ENCODE measurements at places on chromosomes 16 and 17.

- DNase-seq = no peak
Observed at GRCh38 chr17:41602524-41602923, 10.0 kb downstream of the KRT16 start.

- DNase-seq = no peak
Observed at GRCh38 chr17:31067691-31068184, 27.0 kb upstream of the NF1 start.

DNA sequence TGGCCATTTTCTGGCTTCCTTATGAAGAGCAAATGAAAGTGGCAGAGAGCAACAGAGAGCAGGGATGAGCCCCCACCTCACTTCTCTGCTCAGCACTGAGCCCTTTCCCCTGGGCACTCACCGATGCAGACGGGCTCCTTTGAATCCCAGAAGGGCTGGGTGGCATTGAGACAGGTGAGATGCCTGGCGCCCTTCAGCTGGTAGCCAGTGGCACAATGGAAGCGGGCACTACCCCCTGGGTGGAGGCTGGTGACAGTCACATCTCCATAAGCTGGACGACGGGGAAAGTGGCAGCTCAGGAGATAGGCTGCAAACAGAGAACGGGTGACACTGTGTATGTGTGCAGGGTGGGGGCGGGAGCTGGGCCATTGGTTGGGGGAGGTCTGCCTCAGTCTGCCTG, 12.5 kb upstream of the PHF12 start:
- no peak for DNase-seq

- no peak for DNase-seq
Observed at GRCh38 chr16:54077050-54077821, 209.4 kb downstream of the IRX3 start.

GRCh38 chr17:9829343-9829742, 3.6 kb downstream of the GLP2R start:
- no peak for DNase-seq

DNA sequence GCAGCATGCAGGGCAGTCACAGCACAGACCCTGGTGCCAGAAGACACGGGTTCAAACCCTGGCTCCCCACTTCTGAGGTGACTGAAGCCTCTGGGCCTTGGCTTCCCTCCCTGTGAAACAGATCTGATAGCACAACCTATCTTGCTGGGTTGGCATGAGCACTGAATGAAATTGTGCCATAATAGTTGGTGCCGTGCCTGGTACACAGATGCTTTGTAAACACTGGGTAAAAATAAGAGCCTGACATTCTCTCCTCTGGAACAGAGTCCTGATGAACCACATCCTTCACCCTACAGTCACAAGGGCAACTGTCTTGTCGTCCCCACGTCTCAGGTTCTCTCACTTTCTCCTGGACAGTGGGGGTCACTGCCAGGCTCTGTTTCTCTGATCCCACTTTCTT, 35.7 kb downstream of the NOS2 start:
- no peak for DNase-seq

DNA sequence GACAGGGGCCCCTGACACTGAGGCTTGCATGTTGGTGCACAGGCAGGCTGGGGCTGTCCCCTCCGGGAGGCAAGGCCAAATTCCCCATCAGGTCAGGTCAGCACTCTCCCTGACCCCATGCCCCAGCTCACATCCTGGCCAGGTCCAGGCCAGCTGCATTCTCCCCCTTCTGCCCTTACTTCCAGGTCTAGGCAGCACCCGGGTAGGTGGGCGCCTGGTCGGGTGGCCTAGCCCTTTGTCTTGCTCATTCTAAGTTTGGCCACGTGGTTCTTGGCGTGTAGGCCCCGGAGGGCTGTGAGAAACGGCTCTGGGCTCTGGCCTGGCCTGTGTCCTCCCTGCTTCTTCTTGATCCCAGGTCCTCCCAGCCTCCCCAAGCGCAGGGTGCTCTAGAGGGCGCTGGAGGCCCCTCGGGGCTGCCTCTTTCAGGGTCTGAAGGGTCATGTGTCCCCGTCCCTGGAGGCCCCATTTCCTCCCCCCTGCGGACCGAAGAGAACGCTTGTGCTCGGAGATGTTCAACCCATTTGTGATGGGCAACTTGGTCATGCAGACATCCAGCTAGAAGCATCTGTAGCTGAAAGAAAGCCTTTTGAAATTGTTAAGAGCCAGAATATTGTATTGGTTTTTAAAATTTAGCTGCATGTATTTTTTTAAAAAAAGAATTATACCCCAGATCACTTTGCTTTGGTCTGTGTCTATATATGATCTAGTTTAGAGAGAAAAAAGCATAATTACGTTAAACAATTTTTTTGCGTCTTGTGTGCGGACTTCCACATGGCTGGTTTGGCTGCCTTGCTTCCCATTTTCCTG, 6.7 kb downstream of the BAHCC1 start:
- peak; percentile 17 for DNase-seq

DNA sequence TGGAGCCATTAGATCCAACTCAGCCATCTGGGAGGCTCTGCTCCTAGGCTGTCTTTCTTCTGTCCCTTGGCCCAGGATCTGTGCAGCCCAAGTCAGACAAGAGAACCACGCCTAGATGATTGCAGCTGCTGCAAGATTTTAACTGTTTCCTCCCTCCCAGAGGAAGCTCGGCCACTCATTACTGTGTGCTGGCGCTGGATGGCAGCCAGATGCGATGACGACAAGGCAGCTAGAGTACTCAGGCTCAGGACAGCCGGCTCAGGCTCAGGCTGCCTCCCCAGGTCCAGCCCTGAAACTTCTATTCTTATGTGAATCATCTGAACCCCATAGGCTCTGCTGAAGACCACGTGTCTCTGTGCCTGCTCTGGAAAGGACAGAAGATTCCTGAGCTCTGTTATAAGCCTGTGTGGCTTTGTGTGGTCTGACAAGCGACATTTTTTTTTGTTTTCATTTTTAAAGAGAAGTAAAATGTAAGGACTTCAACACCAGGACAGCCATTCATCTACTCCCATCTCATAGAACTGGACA, 32.1 kb upstream of the FBXW10B start:
- DNase-seq = peak; percentile 69

- DNase-seq = no peak
Observed at GRCh38 chr17:27457360-27457715, 1.1 kb downstream of the KSR1 start.

DNA sequence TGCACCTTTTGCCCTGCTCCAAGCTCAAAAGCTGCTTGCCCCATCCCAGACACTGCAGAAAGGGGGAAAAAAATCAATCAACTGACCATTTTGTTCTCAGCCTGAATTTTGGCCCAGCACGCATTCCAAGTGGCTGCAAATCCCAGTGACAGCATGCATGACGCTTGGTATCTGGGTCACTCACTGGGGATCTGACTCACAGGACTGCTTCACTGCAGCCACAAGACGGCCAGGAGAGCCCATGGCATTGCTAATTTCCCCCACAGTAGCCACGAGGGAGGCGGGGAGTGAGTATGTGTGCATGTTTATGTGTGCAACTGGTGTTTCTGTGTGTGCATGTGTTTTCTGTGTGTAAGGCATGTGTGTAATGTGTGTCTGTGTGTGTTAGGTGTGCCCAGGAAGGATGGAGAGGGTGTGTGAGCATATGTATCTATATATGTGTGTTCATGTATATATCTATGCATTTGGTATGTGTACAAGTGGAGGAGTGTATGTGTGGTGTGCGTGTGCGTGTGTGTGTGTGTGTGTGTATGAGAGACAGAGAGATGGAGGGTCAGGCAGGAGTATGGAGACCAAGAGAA, 33.8 kb downstream of the SDK2 start:
- no peak for DNase-seq

DNA sequence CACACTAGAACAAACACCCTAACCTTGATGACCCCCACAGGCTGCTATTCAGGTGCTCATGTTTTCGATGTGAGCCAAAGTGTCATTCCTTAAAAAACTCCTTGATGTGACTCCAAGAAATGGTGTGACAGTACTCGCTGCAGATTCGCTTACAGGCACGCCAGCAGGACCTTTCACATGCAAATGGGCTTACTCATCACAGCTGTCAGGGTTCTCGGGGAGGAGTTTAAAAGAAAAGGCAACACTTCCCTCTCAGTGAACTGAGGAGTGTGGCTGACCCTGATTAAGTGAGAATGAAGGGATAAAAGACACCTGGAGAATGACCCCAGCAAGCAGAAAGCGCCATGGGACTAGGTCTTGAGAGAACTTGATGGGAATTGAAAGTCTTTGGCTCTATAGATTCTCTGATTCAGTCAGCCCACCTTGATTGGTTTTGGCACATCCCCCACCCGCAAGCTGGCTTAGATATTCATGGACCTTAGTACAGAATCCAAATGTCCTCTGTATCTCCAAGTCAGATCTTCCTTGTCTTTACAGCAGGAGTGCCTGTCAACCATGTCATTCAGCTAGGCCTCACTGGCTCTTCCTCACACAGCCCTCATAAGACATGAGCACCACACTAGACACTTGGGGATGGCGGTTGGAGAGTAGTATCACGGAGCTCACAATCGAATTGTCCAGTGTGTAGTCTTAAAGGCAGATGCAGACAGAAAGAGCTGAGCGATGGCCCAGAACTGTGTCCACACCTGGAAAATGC, 82.6 kb downstream of the HIC1 start:
- peak; percentile 28 for DNase-seq

GRCh38 chr17:73286863-73287296, 24.9 kb downstream of the CDC42EP4 start:
- no peak for DNase-seq

GRCh38 chr16:55572439-55572838, 6.0 kb downstream of the CAPNS2 start:
- DNase-seq = no peak

- no peak for DNase-seq
Observed at GRCh38 chr17:1181753-1182137, 2.0 kb upstream of the ABR start.

GRCh38 chr16:58413359-58413758, 21.1 kb downstream of the GINS3 start:
- no peak for DNase-seq

GRCh38 chr16:30740364-30741251, 7.6 kb upstream of the PHKG2 start:
- no peak for DNase-seq

DNA sequence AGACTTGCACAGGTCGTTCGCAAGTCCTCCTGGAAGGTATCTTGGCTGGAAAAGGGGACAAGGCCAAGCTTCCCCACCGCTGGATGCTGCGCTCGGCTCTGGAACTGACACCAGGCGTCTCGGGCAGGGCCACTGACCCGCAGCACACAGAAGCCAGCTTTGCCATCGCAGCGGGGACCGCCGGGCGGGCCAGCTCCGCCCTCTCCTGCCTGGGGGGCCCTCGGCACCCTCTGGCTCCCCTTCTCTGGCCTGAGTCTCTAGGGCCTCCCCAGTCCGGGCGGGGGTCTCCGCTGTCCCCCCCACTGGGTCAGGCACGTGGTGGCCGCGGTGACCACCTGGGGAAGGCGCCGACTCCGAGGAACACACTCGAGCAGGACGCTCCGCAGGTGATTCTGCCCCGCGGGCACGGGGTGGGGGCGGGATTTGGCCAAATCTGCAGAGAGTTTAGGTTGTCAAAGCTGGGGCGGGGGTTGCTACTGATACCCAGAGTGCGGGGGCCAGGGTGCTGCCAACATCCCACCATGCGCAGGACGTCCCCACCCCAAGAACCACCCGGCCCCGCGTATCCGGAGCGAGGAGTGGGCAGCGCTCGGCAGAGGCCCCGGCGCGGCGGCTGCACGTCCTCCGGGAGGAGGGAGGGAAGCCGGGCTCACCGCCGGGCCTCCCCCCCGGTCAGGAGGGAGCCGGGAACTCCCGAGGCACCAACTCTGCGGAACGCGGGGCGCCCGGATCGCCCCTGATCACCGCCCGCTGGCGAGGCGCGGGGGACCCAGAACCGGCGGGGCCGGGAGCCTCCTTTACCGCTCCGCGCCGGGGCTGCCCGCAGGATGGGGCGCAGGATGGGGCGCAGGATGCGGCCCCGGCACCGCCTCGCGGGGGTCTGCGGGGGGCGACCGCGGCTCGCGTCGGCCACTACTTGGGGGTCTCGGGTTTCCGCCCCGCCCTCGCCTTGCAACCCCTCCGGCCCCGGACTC, 744 bp upstream of the METRNL start:
- DNase-seq = no peak

DNA sequence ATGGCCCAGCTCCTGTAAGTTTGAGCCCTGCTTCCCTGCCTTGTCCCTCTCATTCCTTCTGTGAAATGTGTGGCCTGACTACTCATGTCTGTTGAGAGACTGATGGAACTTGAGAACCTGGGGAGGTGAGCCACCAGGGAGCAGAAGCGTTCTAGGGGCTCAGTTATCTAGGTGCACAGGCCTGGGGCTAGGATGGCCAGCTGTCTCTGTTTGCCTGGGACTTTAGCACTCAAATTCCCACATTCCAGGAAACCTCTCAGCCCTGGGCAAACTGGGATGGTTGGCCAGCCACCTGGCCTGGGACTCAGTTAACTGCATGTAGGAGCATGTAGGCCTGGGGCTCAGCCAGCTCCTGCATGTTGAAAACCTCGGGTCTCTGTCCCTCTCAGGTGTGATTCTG, 9.3 kb upstream of the EPN3 start:
- DNase-seq = no peak

GRCh38 chr17:55177159-55177854, 87.5 kb upstream of the HLF start:
- DNase-seq = no peak

DNA sequence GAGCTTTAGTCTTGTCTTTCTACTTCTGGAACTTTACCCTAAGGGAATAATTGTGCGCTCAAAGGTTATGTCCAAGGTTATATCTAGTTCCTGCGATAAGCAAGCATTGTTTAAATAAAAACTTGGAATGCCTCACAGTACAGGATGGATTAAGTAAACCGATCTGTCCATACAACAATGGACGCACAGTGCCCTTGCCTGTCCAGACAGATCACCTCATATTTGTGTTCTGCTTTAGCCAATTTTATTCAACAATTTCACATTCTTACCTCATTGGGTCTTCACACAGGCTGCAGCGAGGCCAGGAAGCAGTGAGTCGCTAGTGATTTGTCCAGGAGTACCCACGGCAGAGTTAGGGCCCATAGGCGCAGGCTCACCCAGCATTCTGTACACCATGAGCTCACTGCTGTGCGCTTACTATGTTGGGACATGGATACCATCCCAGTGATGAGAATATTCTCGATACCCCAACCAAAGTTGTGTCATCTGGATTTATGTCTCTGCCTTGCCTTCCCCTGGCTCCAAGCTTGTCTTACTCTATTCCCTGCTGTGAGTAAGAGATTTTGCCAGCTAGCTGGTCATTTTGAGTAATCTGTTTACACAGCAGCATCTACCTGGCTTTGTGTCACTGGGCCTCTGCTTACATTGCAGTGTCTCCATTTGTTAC, 39.8 kb downstream of the USP43 start:
- no peak for DNase-seq

DNA sequence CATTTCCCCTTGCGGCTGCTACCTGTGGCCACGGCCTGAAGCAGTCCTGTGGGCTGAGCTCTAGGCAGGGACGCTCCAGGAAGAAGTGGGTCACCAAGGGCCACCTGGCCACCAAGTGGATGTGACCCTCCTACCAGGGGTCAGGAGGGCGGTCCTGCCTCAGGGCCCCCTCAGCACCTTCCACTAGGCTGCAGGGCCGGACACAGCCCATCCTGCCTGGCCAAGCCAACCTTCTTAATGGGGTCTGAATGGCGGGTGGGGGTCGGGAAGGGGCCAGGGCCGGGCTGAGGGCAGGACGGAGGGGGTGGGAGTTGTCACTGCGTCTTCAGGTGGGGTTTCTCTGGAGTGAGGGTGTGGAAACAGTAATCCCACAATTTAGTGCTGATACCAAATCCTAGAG, 13.2 kb upstream of the MLKL start:
- no peak for DNase-seq

Data from CD4-positive, alpha-beta T cell treated with Interferon gamma for 1 hour (primary cell).